ENCODE measurements at places on chromosomes 12 and 14.
A peak's percentile ranks its signal among the peaks of the same experiment; 100 is the strongest.

- no peak for DNase-seq
Observed at GRCh38 chr12:95836185-95836609, 22.6 kb upstream of the SNRPF start.

DNA sequence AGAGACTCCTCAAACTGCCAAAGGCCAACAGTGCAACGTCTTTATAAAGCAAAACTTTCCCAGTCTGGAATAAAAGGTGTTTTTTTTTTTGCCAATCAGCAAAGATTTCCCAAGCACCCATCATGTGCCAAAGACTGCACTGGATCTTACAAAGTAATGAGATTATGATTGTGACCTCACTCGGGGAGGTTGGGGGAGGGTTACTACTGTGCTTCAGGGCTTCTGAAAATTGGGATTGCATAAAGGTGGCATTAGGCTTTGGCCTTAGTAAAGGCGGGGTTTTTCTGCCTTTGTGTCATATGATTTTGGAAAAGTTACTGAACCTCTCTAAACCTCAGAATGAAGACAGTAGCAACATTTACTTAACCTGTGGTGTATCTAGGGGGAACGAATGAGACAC, 233.8 kb downstream of the DACT1 start:
- no peak for DNase-seq

GRCh38 chr12:127767656-127768055, 499.3 kb upstream of the TMEM132C start:
- no peak for DNase-seq

DNA sequence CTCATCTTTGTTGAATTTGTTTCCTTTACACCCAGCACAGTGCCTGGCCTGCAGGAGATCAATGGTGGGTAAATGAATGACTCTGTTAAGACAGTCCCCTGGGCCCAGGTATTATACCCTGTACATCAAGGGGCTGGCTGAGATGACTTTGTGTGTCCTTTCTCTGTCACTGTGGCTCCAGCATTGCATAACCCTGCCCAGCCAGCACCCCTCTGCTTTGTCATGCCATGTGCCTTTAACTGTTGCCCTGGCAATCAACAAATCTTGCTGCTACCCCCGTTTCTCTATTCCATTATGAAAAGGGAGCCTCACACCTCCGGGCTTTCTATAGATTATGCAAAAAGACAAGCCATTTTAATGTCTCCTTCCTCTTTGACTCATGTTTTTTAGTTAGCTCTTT, 7.6 kb upstream of the FLVCR2 start:
- peak; percentile 31 for DNase-seq

DNA sequence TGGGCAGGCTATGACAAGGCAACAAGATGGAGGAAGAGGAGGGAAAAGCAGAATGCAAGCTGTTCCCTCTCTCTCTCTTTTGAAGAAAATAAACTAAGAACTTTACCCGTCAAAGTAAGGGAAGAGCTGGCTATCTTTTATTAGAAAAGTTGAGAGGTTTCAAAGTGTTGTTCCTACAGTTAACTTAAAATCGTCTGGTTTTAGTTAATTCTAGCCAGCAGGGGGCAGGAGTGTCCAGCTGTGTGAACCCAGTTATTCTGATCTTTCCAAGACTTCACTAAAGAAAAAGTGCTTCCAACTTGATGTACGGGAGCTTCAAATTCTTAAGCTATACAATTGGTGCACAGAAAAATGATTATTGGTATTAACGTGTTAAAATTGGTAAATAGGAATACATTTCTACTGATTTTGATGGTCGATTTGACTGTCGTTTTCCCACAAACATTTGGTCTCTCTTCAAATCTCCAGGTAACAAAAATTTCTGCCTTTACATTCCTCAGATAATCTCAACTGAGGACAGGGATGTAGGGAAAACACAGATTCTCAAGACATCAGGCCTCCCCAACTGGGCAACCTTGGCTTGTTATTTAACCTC, 28.4 kb upstream of the MON2 start:
- DNase-seq = peak; percentile 63

GRCh38 chr14:20789230-20789813, 8.3 kb downstream of the RNASE6 start:
- DNase-seq = no peak

- no peak for DNase-seq
Observed at GRCh38 chr12:49885118-49885517, 18.6 kb downstream of the FAIM2 start.

GRCh38 chr12:50453872-50454271, 50.9 kb upstream of the DIP2B start:
- no peak for DNase-seq
